ENCODE measurements at places on chromosomes 7 and 10. TPM values are rescaled to one million over a fixed set of nuclear protein-coding genes. Genes with fewer than 3 reads are reported as not detected.

Gene VAX1
- total RNA-seq: not detected

Gene ASB10
- total RNA-seq: not detected

Gene PDK4
- total RNA-seq: not detected

Gene STEAP2
- total RNA-seq: 6.7 TPM

Gene IKZF1
- 0.48 TPM for total RNA-seq

Gene NEBL
- 20.4 TPM for total RNA-seq

Gene MARCHF5
- total RNA-seq: 17.6 TPM

Gene TMEM225B
- total RNA-seq: not detected

Gene ZNF92
- total RNA-seq: 29.8 TPM

Gene ITGB8
- 7.1 TPM for total RNA-seq

Gene JCAD
- total RNA-seq: 0.66 TPM

Gene WEE2
- total RNA-seq: not detected

Gene CFAP69
- 2.9 TPM for total RNA-seq

Gene CARD11
- 20.0 TPM for total RNA-seq

Gene SPDYE5
- total RNA-seq: not detected

Gene HSPA12A
- 3.2 TPM for total RNA-seq

GRCh38 chr10:101063050-101063525 lies 1.3 kb downstream of the KAZALD1 start:
- DNase-seq: no peak

GRCh38 chr7:106774768-106775551 lies 90.1 kb upstream of the PIK3CG start:
- peak; percentile 38 for DNase-seq

GRCh38 chr10:78756604-78757343 lies 312.0 kb upstream of the ZMIZ1 start:
- no peak for DNase-seq

- no peak for DNase-seq
These were observed 109.1 kb upstream of the CTTNBP2 start for GRCh38 chr7:117982071-117983055.

DNA sequence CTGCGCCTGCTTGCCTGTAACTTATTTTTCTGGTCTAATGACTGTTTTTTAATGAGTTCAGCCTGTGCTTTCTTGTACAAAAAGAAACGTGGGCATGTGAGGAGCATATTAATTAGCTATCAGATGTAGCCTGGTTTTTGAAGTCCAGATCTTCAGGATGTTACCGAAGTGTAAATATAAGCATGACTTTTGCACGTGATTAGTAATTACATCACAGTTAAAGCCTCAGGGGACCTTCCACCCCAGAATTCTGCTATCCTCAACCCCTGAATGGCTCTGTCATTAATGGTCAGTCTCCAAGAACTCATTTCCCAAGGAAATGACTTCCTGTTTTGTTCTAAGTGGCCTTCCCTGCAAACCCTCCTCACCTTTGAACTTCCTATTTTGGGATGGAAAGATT lies 2.1 kb upstream of the PRXL2A start:
- no peak for DNase-seq

DNA sequence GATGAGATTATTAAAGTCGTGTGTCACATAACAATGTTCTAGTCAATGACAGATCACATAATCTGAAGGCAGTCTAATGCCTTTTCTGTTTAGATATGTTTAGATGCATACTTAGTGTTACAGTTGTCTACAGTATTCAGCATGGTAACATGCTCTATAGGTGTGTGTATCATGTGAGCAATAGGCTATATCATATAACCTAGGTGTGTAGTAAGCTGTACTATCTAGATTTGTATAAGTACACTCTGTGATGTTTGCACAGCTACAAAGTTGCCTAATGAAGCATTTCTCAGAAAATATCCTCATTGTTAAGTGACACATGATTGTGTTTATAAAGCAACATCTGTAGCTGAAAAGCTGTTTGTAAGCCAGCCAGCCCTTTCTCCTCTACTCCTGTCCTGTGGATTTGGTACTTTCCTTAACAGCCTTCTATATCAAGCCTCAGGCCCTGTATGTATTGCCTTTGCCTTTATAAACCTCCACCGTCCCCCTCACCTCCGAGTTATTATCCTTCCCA lies 6.3 kb downstream of the HECTD2 start:
- DNase-seq: no peak

DNA sequence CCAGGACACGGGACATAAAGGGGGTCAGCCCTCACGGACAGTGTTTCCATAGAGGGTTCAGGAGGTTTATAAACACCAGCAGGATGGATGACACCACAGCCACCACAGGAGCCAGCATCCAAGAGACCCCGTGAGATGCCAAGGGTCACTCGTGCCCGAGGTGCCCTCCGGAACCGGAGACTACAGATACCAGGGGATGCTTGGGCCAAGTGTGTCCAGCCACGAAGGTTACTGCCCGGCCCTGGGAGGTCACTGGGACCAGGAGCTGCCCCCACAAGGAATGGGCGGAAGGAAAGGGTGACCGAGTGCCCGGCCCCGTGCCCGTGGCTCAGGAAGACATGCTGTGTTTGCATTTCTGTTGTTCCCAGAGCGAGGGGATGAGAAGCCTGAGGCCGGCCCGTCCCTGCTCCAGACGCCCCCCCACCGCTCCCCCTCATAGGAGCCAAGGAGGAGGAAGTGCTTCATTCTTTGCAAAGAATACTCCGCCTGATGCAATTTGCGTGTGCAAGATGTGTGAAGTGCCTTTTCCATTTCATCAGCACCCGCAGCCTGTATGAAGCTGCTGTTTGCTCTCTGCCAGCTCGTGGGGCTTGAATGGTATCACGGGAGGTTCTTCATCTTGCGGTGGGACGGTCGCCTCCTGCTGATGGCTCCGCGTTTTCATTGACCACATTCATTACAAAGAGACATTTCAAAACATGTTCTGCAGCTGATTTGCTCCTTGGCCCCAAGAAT lies 176.4 kb downstream of the ELFN1 start:
- DNase-seq: no peak

GRCh38 chr10:110535958-110536891 lies 31.3 kb upstream of the SMC3 start:
- DNase-seq: peak; percentile 60

DNA sequence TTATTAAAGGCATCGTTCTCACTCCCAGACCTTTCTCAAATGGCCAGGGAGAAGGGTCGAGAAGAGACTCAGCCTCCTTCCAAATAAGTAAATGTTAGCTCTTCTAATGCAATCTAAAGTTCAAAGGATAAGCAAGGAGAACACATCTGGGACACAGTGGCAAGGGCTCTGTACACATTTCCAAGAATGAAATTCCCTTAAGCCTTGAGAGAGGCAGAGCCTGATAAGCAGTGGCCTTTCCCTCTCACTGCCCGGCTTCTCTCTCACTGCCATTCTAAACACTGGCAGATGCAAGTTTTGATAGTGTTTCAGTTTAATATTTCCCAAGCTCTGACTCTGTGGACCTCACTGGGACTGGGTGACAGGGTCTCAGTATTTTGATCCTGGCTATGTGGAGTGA lies 35.1 kb upstream of the EXOC4 start:
- no peak for DNase-seq

- DNase-seq: no peak
These were observed 335.9 kb downstream of the WDR37 start for GRCh38 chr10:1392127-1392526.

DNA sequence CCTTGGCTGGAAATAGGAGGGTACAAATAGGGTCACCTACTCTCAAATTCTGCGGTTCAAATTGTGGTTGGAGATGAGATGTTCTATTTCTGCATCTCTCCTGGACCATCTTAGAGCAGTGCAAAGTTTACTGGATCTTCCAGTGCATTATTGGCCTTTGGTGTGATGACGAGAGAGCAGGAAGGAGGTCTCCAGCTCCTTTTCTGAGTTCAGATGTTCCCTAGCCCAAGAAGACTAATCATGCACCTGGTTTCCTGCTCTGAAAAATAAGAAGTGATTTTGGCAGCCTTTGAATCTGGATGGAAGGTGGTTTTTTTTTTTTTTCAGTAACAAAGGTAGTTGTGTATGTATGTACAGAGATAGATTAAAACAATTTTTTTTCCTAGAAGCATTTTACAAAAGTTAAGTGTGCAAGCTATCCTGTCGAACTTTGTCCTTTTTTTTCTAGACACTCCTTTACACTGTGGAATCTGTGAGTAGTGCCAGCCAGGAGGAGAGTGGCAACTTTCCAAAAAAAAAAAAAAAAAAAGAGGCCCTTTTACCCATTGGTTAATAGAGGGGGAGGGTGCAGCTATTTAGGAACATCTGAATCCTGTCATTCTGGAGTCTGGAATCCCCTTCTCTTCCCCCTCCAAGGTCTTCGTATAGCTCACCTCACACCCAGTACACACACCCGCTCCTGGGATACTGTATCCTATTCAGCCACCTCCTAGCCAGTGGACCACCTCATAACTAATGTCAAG lies 26.3 kb downstream of the PAPSS2 start:
- no peak for DNase-seq

DNA sequence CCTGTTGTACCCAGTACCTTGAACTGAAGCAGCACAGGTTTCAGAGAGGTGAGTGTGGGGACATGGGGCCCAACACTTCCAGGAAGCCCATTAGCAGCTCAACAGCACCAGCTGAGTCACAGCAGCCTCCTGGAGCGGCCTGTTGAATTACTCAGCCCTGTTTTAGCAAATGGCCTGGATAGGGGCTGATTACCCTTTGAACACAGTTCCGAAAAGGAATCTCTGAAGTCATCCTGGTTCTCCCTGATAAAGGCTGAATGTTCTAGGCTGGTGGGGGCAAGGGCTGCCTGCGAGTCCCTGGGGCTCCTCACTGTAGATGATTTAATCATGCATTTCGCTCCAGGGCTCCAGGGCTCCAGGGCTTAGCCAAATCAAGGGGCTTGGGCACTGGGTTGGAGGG lies 287.5 kb downstream of the GRID1 start:
- peak; percentile 67 for DNase-seq

DNA sequence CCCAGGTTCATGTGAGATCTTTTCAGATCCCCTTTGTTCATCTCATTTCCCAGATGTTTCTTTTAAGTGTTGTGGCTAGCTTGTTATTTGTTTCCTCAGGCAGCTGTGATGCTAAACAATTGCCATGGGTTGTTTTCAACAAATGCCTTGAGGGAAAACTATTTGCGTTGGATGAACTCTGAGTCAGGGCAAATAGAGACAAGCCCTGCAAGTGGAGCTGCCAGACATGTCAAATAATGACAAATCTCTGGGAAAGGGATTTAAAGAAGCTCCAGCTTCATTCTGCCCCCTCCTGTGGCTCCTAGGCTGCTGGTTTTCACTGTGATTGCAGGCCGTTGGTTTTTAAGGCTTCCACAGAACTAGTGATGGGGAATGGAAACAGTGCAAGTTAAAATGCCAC lies 272.4 kb upstream of the SP8 start:
- no peak for DNase-seq

GRCh38 chr7:40839881-40840280 lies 705.1 kb downstream of the SUGCT start:
- no peak for DNase-seq

GRCh38 chr7:33504266-33504665 lies 374.9 kb downstream of the BBS9 start:
- no peak for DNase-seq

- no peak for DNase-seq
These were observed 266.6 kb downstream of the DNAJB9 start for GRCh38 chr7:108836256-108836655.

GRCh38 chr7:137667633-137668387 lies 179.0 kb downstream of the DGKI start:
- DNase-seq: no peak

GRCh38 chr10:3765146-3765545 lies 19.9 kb downstream of the KLF6 start:
- DNase-seq: no peak

- DNase-seq: no peak
These were observed 30.5 kb downstream of the KIAA1217 start for GRCh38 chr10:24239289-24240040.

GRCh38 chr10:115092555-115093285 lies 445 bp upstream of the ATRNL1 start:
- DNase-seq: peak; percentile 65

- no peak for DNase-seq
These were observed 338.9 kb upstream of the IGFBP3 start for GRCh38 chr7:46259947-46260346.

GRCh38 chr7:157596471-157596870 lies 259.7 kb downstream of the DNAJB6 start:
- DNase-seq: no peak

DNA sequence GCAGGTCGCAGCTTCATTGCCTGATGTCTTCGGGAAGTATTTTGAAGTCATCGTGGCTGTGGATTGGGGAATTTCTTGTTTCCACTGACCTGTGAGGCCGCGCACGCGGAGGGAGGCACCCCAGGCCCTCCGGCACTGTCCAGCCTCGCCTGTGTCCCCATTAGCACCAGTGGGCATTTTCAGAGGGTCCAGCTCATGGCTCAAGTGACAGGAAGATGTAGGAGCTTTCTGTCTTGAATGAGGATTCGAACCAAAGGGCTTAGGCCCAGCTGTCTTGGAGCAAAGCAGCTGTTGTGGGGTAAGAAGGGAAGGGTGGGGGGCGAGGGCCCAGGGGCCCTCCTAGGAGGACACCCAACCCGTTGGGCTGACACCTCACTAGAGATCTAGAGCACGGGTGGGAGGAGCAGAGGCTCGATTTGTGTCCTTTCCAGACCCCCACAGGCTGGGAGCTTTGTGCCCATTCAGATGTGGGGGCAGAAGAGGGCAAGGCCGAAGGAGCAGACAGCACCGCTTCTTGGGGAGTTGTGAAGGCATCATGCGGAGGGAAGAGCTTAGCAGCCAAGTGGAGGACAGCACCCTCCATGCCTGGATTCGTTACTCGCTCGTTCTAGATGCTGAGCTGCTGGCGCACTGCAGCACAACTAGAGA lies 914 bp downstream of the ZNF37A start:
- DNase-seq: no peak

GRCh38 chr10:101131962-101132635 lies 999 bp downstream of the TLX1 start:
- no peak for DNase-seq

DNA sequence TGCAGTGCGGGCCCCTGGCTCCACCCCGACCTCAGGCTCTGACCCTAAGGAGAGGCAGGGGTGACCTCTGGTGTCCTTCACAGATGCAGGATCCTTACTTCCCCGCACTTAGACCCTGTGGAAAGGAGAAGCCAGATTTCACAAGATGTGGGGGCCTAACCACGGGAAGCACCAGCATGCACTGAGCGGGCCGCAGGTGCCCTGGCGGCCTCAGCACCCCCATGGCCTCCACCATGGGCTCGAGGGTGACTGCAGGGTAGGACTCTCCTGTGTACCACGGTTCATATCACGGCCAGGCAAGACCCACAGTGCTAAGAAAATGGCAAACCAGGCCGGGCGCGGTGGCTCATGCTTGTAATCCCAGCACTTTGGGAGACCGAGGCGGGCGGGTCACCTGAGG lies 410.0 kb upstream of the FOXK1 start:
- no peak for DNase-seq
